ENCODE measurements at places on chromosomes 7 and 10.

DNA sequence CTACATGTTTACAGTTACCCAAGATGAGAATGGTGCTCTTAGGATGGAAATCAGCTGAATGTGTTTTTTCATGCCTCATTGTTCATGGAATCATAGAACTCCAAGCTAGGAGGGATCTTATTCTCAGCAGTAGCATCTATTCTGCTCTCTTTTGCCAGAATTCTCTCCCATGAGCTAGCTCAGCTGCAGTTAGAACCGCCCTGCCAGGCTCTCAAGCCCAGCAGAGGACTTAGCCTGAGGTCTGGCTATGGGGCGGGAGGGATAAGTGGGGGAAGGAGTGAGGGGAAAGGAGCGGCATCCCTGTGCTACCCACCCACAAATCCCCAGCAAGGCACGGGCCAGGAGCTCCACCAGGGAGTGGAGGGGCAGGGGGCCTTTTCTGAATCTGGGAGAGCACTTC, 120.7 kb upstream of the PLXNA4 start:
- no peak for DNase-seq

DNA sequence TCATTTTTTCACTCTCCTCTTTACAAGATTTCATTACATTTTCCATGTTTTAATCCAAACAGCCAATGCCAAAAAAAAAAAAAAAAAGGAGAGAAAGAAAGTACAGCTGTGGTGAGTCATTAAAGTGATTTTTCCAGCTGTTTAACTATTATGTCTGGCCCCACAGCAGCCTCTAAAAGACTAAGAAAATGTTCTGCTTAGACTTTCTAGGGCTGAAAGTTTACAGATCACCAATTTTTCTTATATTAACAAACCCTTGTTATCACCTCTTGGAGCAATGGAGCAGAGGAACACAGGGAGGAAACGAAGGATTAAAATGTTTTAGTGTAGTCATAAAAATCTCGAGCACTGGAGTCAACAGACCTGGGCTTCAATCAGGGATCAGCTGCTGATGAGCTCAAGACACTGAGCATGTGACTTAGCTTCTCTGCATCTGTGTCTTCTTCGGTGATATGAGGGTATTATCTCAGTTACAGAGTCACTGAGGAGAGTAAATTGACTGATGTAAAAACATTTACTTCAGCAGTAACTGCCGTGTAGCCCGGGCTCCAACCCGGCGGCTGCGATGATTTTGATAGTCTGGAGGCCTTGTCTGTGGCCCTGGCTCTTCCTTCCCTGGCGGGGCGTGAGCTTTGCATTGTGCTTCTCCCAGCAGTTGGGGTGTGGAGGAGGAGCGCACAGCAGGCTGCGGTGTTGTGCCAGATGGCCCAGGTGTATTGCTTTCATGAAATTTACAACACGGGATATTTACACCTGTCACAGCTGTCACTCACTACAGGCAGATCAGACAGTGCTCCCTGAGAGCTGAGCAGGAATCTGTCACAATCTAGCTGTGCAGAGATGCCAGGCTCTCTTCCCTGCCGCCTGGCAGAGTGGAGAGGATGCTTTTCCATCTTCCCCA, 298.3 kb upstream of the FZD8 start:
- no peak for DNase-seq

- DNase-seq = no peak
These were observed 337.0 kb downstream of the CRPPA start for GRCh38 chr7:16084370-16084769.

GRCh38 chr10:110149259-110149658, 58.1 kb upstream of the MXI1 start:
- no peak for DNase-seq

DNA sequence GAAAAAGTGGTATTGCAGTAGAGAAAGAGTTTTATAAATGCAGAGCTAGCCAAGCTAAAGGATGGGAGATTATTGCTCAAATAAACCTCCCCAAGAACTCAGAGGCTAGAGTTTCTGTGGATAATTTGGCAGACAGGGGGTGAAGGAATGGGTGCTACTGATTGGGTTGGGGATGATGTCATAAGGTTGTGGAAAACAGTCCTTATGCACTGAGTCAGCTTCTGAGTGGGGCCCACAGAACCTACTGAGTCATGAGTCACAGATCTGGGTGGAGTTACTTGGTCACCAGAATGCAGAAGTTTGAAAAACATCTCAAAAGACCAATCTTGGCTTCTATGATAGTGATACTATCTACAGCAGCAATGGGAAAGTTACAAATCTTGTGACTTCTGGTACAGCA, 1146.7 kb downstream of the TYW1 start:
- no peak for DNase-seq

DNA sequence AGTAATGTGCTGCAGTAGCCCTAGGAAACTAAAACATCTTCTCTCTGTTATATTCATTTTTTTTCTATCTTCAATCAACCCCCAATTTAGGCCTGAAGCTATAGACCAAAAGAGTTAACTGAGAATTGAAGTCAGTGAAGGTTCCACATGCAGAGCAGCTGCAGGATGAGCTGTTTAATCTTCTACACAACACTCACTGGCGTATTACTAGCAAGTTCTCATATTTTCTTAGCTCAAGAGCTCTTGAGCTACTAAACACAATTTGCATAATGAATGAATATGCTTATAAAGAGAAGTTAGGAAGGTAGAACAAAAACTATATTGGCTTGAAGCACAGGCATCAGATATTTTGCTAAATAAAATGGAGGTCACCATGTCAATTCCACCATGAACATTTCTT, 41.2 kb upstream of the GPR22 start:
- DNase-seq = no peak

DNA sequence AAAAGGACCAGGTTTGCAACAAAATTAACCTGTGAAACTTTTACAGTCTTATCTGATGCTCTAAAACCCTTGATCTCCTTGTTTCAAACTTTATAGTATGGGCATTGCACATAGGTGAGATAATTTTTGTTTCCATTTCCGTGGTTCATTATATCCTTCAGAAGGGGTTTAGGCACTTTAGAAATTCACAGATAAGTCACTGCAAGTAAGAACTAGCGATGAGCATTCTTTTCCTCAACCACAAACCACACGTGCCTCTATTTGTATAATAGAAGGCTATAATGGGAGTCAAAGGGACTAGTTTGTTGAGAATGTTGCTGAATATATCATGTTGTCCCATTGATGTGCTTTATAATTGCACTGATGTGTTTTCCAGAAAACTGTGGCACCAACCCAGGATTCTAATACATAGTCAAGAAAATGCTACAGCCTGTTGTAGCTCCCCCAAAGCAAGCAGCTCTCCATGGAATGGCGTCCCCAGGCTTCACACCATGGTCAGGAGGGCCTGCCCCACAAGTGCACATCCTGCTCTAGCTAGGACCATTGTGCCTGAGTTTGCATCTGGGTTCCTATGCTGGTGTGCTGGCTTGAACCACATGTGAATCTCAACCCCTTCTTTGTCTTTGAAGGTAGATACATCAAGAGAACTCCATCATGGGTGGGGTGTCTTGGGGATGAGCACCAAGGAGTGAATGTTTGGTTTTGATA, 14.0 kb upstream of the ATXN7L1 start:
- no peak for DNase-seq

GRCh38 chr7:132108563-132108962, 467.7 kb downstream of the PLXNA4 start:
- DNase-seq = no peak

DNA sequence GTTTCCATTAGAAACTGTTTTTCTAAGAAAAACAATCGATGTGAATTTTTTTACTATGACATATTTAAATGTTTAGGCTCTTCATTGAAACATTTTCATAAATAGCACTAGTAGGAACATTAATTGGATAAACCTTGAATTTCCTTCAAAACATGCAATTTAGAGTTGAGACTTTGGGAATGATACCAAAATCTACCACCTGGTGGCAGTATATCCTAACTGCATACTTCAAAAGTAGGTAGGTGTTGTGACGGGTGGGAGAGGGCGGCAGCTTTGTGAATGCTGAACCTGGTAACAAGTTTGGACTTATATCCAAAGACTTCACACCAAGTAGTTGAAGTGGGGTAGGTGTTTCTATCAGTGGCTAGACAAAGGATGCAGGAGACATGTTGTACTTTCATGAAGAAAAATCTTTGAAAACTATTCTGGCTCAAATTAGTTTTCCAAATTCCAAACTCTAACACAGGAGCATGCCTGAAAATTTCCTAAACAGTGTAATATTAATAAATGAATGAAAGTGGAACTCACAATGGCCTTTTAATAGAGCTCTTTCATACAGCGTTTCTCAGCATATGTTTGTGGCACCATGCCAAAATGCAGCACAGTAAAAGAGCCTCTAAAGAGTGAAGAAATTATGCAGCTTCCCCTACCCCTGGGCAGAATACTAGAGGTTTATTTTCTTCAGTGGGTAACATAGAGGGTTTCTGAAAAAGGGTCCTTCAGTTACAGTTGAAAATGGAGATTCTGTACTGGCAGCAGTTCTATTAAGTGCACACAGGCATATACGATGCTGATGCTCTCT, 201.0 kb upstream of the TPK1 start:
- peak; percentile 62 for DNase-seq

DNA sequence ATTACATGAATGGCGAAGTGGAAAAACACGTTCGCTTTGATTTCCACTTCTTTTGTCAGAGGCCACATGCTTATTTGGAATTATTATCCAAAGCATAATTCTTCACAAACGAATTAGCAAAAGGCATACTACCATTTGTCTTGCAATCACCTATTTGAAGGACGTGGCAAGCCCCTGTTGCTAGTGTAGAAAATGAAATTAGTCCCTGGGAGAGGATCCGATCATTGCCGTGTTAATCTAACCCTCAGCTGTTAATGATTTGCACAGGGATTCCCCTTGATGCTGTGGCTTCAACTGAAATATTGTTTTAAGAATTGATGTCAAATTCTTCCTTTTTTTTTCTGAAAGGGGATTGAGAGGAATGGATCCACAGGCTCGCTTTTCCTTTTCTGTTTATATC, 4.6 kb downstream of the AGMO start:
- no peak for DNase-seq

GRCh38 chr10:5888843-5889623, 660 bp downstream of the ANKRD16 start:
- no peak for DNase-seq

DNA sequence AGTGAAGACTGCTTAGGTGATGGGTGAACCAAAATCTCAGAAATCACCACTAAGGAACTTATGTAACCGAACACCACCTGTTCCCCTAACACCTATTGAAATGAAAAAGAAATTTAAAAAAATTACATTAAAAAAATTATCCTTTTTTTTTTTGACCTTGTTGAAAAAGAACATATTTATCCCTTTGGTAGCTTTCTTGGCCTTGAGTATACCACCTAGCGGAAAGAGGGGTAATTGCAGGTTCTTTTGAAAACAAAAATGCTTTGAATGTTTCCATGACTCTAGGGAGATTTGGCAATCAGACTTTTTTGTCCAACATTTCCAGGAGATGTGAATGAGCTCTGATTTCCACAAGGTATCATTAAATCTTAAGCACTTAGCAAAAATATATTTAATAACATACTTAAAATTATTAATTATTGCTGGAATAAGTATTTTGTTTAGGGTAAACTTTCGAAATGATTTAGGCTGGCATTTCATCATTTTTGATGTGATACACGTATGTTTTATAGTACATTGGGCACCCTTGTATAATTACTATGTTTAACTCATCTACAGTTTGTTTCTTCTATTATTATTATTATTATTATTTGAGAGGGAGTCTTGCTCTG, 47.0 kb upstream of the ELMO1 start:
- peak; percentile 54 for DNase-seq

DNA sequence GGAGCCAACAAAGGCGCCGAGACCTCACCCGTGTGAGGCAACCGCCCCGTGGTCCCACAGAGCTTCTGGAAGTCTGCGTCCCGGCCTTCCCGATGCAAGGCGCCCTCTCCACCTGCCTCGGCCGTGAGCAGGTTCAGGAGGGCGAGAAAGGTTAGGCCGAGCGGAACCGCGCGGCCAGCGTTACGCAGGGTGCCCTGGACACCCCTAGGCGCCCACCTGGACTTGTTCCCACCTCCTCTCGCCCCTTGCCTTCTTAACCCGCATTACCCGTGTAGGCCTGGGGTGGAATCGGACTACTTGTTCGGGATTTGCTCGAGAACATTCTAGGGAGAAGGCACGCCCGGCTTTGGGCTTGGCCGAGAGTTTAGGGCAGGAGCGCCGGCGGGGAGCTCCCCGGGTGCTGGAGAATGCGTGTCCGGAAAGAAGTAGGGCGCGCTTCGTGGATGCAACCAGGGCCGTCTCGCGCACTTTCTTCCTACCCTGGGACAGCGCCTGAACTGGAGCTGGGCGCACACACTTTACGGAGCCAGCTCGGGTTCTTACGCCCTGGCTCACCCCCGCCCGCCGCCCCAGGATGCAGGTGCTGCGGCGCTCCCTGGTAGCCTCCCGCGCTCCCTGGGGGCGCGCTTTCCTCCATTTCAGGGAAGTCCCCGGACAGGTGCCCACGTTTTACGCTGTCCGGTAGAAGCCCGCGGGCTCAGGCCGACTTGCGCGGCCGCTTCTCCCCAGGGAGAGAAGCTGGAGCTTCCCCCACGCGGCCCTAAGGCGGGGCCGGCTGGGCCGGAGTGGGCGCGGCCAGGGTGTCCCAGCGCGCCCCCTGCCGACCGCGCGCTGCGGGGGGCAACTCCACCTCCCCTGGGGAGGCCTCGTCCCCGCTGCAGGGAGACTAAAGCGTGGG, 74.5 kb downstream of the INSIG1 start:
- DNase-seq = no peak

DNA sequence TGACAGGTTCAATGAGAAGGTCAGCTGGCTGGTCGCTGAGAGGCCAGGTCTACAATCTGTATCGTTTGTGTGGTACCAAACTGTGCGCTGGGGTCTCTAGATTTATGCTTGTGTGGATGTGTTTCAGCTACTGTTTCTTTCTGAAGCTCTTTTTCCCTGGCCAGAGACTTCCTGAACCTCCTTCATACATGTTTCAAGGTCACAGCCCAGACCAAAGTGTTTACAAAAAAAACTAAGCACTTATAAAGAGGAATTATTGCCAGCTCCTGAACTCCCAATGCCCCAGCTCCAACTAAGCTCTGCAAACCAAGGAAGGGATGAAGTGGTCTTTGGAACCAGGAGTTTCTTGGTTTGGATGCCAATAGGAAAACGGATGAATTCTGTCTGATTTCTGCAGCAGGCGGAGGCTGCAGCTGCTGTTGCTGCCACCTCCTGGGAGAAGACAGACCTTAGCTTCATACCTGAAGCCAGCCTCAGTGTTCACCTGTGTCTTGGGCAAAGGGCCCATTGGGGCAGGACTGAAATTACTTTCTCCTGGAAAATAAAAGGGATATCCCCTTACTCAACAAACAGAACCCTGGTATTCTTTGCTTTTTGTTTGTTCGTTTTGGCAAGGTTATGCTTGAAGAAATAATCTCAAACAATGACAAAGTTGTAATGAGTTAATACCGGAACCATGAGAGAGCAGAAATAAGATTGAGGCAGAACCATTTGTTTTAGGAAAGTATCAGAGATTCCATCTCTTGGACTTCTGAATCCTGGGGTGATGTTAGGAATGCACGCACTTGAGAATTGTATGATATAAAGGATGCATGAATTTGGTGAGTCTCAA, 24.6 kb upstream of the MKLN1 start:
- peak; percentile 63 for DNase-seq

Data from T47D (cell line).